Activated CD4-positive, alpha-beta T cell treated with anti-CD3 and anti-CD28 coated beads for 24 hours (primary cell): ENCODE measurements at places on chromosomes 6 and 20.

GRCh38 chr6:149969635-149970034 lies 5.9 kb downstream of the ULBP1 start:
- no peak for DNase-seq

- DNase-seq: no peak
Observed at GRCh38 chr6:52186075-52186474, at the start of gene IL17A. Gene IL17A (plus strand): TSS chr6:52186375. CDS start chr6:52186432, 57 bp downstream.

DNA sequence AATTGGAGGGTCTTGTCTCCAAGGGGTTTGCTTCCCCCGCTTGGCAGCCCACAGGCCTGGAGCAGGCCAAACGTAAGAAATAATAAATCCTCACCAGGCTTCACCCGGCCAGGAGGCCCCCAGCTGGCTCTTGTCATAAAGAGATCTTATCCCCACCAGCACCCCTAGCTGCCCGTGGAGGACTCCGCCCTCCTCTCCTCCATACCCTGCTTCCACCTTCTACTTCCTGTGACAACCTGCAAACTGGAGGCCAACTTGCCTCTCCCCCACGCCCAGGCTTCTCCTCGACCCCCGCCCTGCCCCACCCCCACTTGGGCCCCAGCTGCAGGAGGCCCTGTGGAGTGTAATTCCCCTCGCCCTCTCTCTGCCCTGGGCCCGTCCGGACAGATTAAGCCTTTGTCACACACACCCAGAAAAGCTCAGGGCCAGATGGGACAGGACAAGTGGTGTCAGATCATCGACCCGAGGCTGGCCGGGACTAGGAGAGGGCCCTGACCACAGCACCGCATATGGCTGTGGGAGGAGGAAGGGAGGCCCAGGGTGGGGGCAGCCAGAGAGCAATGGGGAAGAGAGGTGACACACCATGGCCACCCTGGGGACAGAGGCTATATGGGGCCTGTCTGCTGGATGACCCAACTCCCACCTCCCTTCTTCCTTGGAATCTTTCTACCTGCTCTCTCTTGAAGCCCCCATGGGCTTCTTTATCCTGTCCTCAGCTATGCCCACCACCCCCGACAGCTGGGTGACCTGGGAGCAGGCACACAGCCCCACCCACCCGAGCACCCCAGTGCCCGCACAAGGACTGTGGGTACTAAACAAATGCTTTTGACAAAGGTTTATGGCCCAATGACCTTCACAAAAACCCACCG lies 3.9 kb downstream of the NOL4L start:
- no peak for DNase-seq

DNA sequence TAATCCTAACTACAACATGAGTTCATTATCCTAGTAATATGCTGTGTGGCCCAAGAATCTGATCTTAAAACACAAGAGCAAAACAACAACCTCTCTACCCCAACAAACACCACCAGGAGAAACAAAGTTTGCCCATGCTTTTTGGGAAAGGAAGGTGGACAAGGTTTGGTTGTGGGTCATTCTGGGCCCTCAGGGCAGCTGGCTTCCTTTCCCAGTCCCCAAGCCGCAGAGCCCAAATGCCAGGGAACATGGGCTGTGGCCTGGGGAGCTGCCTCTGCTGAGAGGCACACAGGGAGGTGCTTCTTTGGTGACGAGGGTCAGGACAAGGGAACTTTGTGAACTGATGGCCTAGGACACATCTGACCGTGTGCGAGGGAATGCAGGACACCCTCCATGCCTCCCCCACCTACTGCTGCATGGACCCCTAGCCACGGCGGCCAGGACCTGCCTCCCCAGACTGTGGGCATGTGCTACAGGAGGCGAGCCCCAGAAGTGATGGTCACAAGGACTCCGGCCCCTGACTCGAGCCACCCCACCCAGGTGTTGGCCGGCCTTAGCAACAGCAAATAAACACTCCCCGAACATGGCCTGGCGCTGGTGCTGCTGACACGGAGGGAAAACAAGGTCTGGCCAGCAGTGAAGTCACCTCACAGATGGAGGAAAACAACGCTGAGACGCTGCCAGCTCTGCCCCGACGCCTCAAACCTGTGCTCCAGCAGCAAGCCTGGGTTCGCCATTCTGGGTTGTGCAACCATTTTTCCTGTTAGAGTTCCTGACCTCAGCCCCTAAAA lies 55.6 kb downstream of the RRBP1 start:
- no peak for DNase-seq

DNA sequence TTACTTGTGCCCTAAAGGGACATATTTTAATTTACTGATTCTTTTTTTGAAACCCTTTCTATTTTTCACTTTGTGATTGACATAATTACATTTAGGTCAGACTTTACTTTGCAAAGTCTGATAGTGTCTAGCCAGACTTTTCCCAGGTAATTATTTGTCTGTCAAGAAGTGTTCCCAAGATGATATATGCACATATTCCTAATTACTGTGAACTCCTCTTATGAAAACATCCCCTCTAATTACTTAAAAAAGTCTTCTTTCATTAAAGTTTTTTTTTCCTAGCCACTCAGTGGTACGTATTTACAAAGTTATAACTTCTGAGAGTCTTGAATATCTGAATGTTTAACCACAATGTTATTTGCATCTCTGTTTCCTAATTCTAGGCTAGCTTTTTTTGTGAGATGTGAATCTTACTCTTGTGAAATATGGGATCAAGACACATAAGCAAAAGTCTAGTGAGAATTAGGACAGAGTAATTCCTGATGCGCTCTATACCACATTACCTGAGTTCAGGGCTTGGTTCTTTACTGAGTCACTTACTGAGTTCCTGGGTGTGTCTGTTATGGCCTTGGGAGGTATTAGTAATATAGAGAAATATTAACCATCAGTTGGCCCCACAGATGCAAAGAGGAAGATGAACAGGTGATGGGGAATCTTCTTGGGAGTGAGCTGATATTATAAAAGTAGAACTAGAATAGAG lies 27.9 kb downstream of the FAM83B start:
- no peak for DNase-seq

DNA sequence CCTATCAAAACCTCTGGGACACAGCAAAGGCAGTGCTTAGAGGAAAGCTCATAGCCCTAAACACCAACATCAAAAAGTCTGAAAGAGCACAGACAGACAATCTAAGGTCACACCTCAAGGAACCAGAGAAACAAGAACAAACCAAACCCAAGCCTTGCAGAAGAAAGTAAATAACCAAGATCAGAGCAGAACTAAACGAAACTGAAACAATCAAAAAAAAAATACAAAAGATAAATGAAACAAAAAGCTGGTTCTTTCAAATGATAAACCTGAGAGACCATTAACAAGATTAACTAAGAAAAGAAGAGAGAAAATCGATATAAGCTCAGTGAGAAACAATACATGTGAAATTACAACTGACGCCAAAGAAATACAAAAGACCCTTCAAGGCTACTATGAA lies 34.8 kb upstream of the RUNX2 start:
- DNase-seq: no peak

DNA sequence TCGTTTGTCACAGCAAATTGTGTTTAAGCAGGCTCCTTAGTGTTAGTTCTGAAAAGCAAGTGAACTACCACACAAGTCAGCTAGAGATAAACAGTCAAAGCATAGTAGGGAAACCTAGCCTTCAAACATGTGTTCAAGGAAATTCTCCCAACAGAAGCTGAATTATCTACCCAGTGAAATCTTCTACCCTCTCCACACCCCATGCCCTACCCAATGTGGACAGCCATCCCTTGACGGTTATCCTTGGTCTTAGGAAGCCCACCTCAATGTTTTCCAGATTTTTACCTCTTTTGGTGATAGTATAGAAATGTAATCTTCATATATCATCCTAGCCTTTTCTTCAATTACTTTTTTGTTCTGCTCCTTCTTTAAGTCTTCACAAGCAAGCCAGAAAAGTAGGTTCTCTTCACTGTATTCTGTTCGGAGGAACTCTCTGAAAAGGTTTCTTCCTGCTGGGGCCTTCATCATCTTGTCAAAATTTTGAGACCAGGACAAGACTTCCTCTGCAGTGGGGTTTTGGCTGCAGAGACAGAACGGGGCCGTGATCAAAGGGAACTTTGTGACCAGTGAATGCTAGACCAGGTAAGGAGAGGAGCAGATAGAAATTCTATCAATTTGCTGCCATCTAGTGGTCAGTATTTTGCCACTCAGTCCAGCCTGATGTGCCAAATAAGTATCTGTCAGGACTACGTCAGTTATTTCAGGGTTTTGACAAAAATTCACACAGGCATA lies 21.6 kb upstream of the MTRF1L start:
- no peak for DNase-seq

- DNase-seq: no peak
Observed at GRCh38 chr20:17825252-17825959, 125.6 kb downstream of the BANF2 start.

- no peak for DNase-seq
Observed at GRCh38 chr20:36607586-36608387, 2.2 kb downstream of the RAB5IF start.

- no peak for DNase-seq
Observed at GRCh38 chr6:82370788-82371187, 7.2 kb downstream of the TPBG start.

GRCh38 chr20:51720854-51721253 lies 47.3 kb downstream of the ATP9A start:
- no peak for DNase-seq

DNA sequence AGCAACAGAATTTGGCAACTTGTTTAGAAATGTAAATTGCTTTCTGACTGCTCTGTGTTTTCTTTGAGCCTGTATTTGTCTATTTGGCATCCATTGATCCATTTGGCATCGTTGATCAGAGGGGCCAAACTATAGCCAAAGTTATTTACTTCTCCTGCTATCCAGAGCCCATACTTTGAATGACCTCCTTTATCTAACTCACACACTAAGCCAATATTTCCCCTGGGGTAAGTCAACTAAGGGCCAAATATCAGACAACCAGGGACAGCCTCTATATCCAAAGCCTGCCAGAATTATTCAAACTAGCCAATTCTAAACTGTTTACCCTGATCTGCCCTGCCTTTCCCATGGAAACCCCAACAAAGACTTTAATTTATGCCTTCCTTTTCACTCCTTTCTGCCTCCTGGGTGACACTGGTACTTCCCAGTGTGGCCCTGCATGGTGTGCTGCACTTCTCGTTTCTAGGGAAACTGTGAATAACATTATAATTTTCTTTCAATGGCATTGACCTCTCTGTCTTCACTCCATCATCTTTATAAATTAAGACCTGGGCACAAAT lies 19.8 kb upstream of the ZNF184 start:
- no peak for DNase-seq

DNA sequence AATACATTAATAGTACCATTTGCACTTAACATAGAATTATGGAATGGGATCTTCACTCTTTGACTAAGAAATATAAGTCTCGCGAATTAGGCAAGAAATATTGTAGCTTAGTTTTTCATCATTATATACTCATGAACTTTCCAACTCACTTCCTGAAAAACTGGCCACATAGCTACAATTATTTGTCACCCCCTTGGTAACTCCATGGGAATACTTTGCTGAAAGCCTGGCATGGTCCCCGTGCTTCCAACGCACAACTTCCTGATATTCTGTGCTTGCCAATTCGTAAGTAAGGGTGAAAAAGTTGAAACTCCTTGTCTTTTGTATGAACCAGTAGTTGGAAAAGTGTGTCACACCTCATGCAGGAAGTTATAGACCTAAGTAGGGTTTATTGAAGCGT lies 23.7 kb upstream of the HLA-DQA1 start:
- no peak for DNase-seq

- DNase-seq: no peak
Observed at GRCh38 chr6:28118217-28118616, 6.2 kb upstream of the ZSCAN16 start.

DNA sequence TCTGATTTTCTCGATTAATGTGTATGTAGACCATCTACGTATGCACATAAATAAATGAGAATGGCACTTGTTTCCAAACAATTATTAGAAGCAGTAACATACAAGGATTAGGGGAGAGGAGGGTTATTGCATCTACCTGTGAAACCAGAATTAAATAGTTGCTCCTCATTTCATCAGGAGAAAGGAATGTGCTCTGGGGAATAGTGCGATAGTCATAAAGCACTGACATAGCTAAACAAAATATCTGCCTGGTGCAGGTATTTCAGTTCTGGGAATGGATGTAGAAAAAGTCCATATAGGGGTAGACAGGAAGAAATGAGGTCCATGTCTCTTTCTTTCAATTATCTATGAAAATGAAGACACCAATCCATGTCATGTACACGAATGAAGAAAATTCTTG lies 1.6 kb upstream of the ID4 start:
- DNase-seq: no peak

DNA sequence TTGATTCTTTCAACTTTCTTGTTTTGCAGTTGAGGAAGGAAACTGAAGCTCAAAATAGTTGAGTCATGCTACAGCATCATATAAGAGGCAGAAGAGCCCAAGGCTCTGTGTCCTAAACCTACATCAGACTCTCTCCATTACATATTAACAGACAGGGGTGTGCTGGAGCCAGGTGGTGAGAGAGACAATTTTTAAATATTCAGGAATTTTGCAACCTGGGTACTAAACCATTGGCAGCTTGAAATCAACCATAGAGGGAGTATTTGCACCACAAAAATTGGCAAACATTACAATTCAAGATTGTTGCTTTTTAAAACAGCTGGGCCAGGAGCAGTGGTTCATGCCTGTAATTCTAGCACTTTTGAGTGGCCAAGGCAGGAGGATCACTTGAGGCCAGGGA lies 65.8 kb upstream of the SOX4 start:
- DNase-seq: no peak

DNA sequence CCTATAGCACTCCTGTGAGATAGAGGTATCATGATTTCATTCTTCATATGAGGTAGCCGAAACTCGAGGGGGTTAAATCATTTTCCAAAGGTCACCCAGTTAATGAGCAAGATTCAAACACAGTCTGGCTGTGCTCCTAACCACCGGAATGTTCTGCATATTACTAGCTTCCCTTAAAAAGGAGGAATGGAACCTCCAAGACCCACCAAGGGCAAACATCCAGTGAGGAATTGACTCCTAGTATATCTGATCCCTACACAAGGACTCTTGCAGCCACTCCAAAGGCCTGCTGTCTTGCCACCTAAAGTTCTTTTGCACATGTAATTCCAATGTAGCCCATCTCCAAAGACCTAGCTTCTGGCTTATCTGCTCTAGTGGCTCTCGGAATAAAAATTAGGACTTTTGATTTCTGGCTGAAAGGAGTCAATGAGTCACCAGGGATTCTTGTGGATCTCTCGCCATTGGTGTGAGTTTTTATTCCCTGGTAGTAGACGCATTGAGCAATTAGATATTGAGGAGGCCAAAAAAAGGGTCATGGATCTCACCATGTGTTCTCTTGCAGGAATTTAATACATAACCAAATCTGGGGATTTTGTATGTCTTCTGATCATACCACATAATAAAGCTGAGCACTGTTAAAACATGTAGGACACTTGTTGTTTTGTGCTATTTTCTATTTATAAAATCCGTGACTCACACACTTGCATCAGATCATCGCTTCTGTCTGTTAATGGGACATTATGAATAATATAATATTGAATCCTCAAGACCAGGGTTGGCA lies 9.1 kb downstream of the BCAS1 start:
- DNase-seq: no peak
